ENCODE measurements at places on chromosomes 7 and 10. TPM values are rescaled to one million over a fixed set of nuclear protein-coding genes. Genes with fewer than 3 reads are reported as not detected.

- no peak for DNase-seq
Measured at GRCh38 chr7:118590107-118590506, 365.6 kb downstream of the ANKRD7 start.

- no peak for DNase-seq
Measured at GRCh38 chr7:142697270-142697669, 52.0 kb upstream of the PRSS1 start.

DNA sequence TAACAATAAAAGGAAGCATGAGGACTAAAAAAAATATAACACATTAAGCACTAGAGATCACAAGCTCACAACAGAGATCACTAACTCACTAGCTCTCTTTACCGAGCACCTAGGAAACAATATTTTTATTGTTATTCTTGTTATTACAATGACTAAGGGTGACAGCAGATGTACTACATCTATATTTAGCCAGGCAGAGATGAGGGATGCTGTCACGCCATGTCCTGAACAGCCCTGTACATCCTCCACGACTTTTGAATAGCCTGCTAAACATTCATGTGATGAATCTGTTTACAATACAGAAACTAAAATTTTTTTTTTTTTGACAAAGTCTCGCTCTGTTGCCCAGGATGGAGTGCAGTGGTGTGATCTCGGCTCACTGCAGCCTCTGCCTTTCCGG, 22.7 kb downstream of the FAM133B start:
- no peak for DNase-seq

GRCh38 chr10:127983344-127984100, 76.6 kb downstream of the PTPRE start:
- DNase-seq = no peak

- DNase-seq = no peak
Measured at GRCh38 chr10:133170092-133170491, 10.1 kb downstream of the KNDC1 start.

- no peak for DNase-seq
Measured at GRCh38 chr7:105218215-105218614, 170.5 kb downstream of the SRPK2 start.

- DNase-seq = no peak
Measured at GRCh38 chr7:3134745-3135144, 91.1 kb upstream of the CARD11 start.

DNA sequence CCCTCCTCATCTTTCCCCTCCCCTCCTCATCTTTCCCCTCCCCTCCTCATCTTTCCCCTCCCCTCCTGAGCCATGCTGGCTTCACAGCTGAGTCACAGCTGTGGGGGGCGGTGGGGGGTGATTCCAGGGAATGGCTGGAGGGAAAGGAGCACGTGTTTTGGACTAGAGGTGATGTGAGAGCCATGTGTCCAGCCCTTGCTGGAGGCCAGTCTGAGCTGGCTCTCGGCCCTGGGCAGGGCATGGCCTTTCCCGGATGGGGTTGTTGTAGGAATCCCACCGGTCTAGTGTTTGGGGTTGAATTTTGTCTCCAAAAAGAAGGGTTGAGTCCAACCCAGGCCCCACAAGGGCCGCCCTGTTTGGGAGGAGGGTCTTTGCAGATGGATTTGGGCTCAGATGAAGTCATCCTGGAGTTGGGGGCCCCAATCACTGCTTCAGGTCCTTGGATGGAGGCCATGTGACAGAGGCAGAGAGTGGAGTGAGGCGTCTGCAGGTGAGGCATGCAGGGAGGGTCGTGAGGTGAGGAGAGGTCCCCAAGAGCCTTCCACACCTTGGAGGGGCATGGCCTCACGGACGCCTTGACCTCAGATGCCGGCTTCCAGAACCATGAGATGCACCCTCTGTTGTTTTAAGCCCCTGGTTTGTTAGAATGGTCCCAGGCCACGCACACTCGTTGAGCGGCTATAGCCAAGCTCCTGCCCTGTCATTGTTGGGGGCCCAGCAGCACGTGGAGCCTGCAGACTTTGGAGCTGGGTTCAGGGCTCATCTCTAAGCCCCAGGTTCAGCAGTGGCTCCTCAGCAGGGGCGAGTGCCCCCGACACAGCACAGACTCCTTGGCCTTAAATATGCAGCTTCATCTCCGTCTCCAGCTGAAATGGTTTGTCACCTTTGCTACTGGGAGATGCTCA, 101.6 kb downstream of the DNAJB6 start:
- DNase-seq = no peak

DNA sequence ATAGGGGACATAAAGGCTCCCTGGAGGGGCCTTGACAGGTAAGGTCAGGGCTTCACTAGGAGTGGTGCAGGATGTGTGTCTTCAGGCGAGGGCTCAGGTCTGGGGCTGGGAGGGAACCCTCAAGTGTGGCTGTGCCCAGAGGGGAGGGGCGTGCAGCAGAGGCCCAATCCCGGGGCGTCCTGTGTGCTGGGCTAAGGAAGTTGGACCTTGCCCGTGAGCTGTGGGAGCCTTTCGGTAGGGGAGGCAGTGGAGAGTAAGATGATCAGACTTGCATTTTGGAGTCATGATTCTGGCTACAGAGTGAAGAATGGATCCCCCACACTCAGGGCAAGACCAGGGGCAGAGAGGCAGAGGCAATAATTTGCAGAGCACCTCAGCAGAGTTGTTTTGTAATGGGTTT, 145.4 kb downstream of the BUB3 start:
- no peak for DNase-seq

DNA sequence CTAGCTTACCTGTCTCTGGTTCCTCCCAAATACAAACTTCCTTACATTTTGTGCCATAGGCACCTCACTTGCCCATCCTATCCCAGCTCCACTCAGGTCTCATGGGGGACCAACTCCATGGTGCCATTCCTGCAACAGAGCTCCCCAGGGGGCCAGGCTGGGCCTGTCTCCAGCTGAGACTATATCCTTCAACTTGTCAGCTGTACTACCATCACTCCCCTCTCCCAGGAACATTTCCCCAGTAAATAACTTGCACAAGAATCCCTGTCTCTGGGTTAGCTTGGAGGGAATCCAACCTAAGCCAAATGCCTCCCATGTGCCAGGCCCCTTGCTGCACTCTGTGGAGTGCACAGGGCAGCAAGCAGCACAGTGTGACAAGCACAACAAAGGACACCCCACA, 33.2 kb downstream of the FRMPD2 start:
- DNase-seq = no peak

GRCh38 chr10:76403912-76404311, 972.5 kb downstream of the LRMDA start:
- no peak for DNase-seq

DNA sequence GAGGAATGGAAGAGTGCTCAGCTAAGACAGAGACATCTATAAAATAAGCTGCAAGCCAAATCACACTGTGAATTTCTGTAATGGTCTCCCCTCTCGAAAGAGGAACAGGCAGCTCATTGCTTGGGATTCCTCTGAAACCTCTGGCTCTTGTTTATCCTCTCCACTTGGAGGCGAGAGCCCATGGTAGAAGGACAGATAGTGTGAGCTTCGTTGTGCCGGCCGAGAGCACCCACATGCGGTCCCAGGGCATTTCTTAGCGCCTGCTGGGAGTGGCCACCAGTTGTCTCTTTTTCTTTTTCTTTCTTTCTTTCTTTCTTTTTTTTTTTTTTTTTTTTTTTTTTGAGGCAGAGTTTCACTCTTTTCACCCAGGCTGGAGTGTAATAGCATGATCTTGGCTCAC, 26.2 kb downstream of the CNPY1 start:
- DNase-seq = no peak

DNA sequence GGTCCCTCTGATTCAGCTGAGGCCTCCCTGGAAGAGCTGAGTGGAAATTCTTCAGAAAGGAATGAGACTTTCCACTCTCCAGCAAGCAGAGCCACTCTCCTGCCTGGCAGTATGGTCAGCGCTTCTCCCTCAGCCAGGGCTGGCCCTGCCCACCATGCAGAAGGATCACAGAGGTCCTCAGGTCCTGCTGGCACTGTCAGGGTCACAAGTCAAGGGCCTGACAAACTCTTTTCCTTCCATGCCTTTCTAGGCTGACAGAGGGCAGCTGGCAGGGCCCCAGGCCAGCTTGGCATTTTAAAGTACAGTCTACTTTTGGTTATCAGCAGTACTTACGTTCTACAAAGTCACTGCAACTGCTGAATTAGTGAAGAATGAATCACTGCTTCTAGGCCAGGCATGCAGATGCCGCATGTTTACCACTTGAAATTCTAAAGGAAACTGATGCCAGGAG, 119.3 kb upstream of the FRMD4A start:
- no peak for DNase-seq

RBM48 gene
- total RNA-seq = 17.2 TPM

PLAU gene
- 0.60 TPM for total RNA-seq

TFPI2 gene
- not detected for total RNA-seq

AGMO gene
- total RNA-seq = not detected

NRG3 gene
- 0.10 TPM for total RNA-seq

AGR2 gene
- not detected for total RNA-seq

PPRC1 gene
- 115 TPM for total RNA-seq
